ENCODE measurements at places on chromosomes 7 and 10. TPM values are rescaled to one million over a fixed set of nuclear protein-coding genes. Genes with fewer than 3 reads are reported as not detected.

Gene COMTD1
- total RNA-seq = 80.0 TPM

Gene IDI2
- total RNA-seq = not detected

Gene RAB19
- total RNA-seq = not detected

Gene FAM171A1
- total RNA-seq = 8.6 TPM

Gene SHTN1
- total RNA-seq = 7.4 TPM

Gene TDRD1
- total RNA-seq = not detected

Gene WAPL
- 26.5 TPM for total RNA-seq

Gene SPDYE2B
- total RNA-seq = not detected

Gene FAM25C
- total RNA-seq = not detected

Gene ZNF853
- 14.0 TPM for total RNA-seq

Gene C10orf53
- total RNA-seq = not detected

Gene ZNF425
- 2.9 TPM for total RNA-seq

Measured in vagina (tissue), 2 donors.